ENCODE measurements at places on chromosomes 16 and 17.
A peak's percentile ranks its signal among the peaks of the same experiment; 100 is the strongest.

DNA sequence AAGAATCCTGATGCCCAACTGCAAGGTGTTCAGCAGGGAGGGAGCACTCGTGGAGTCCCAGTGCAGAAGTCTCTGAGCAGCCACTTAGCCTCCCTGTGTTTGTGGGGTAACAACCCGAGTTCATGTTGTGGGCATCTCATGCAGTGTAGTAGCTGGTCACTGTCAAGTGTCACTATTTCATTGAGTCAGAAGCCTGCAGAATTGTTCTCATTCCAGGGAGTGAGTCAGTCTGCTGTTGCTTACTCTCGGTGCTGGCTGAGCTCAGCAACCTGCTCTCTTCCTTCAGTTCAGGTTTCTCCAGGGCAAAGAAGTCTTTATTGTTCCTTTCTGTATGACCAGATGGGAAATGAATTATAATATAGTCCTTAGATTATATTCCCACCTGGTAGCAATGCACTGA lies 24.1 kb downstream of the HMOX2 start:
- DNase-seq: peak; percentile 64

DNA sequence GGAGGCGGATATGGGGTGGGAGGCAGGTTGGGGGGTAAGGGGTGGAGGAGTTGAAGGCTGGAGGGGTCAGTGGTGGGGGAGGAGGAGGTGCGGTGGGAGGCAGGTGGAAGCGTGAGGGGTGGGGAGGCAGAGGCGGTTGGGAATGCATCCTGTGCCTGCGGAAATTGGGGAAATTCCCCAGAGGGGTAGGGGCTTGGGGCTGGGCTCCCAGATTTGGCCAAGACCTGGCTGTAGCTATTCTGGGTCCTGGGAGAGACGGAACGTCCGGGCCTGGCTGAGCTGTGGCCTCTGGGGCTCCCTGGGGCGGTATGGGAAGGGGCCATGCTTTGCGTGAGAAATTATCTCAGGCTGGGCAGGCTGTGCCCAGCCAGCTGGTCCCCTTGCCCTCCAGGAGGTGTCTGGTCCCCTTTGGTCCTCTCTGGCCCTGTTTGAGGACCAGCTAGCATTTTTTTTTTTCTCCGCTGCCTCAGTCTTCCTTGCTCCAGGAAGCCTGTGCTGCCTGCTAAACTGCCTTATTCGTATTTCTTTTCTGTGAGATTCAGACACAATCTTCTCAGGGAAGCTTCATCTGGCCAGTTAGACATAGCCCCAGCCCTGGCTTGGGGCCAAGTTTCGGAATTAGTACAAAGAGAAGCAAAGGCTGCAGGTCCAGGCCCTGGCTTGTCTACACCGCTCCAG lies 7.3 kb upstream of the TRPV2 start:
- peak; percentile 16 for DNase-seq

DNA sequence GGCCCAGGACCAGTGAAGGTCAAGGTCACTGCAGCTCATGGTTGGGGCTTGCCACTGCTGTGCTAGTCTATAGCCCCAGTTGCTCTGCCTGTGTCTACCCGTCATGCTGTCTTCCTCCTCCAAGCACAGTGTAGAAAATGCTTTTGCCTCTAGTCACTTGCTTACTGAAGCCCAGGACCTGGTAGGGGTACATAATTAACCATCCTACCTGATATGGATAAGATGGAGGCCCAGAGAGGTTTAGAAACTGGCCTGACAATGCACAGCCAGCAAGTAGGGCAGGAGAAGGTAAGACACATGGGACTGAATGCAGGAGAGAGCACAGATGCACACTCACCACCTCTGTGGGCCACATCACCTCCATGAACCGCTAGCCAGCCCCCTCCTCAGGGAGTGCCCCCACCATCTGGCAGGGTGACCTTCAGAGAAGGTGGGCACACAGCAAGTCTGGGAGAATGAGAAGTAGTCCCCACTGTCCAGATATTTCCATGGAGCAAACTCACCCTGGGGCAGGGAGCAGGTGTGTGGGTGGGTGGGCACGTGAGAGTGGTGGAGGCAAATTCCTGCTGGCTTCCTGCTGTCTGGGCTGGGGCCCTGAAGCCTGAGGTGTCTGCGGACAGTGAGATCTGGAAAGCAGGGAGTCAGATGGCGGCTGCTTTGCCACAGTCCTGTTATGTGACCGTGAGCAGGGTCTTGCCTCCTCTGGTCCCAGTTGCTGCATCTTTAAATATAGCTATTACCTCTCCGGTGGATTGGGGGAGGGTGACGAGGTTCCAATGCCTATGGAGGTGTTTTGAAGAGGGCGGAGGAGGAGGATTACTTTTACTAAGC lies 1.0 kb downstream of the CX3CL1 start:
- DNase-seq: no peak

DNA sequence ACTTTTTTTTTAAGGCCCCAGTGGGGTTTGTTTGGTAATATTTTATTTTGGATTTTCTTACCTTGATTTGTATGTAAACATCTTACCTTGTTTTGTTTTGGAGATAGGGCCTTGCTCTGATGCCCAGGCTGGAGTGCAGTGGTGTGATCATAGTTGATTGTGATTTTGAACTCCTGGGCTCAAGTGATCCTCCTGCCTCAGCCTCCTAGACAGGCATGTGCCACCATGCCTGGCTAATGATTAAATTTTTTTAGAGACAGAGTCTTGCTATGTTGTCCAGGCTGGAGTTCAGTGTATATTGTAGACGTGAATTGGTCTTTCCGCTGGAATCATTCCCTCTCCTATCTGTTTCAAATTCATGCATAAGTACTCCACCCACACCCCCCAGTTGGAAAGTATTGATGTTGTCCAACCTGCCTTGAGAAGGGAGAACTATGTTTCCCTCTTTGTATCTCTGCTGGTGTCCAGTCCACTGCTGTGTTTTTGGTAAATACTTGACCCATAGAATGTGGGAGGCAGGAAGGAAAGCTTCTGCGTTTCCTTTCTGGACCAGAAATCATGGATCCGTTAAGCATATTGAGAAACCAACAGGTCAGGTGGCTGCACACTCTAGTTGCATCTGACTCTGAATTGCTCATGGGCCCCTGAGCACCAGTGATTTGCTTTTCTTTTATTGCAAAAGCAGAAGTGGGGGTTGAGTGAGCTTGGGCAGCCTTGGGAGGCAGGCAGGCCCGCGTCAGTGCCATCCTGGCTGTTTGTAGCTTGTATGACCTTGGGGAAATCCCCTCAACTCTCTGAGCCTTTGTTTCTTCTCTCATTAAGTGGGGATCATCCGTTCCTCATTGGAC lies 25.0 kb downstream of the RMI2 start:
- DNase-seq: no peak

GRCh38 chr17:51091635-51092034 lies 29.0 kb downstream of the SPAG9 start:
- no peak for DNase-seq

DNA sequence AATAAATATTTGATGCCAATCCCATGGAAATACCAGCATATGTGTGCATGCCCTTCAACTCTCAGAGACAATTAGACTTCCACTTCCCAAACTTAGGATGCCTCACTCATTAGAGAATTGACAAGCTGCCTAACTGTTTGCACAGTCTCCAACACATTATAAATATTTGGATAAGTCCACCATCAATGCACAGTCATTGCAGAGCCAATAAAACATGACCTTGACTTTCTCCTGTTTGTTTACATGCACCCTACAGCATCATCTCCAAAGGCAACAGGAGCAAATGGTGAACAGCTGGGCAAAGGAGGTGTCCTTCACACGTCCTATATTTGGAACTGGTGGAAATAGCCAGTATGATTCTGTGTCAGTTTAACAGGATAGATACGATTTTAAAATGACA lies 804.4 kb upstream of the RBFOX1 start:
- DNase-seq: no peak

Data from SJSA1 (cell line).